ENCODE measurements at places on chromosomes 13 and 19.
A peak's percentile ranks its signal among the peaks of the same experiment; 100 is the strongest.

DNA sequence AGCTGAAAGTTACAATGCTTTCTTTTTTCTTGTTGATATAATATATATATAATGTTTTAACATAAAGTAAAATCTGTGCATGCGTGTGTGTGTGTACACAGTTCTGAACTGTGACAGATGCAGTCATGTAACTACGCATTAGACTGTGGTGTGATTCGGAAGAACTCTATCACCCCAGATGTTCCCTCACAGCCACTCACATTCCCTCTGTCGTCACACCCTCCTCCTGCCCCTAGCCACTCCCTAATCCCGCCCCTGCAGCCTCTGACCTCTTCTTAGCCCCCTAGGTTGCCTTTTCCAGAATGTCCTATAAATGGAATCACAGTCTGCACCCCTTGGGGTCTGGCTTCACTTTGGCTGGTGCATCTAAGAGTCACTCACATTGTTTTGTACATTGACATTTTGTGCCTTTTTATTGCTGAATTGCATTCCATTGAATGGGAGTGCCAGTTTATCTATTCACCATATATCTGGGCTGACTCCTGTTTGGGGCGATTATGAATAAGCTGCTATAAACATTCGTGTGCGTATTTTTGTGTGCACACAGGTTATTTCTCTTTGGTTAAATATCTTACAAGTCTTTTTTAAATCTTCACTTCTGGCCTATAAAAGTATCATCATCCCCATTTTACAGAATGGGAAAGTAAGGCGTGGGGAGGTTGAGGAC lies 20.4 kb downstream of the DHRS12 start:
- no peak for DNase-seq

- DNase-seq: no peak
These were observed 11.5 kb downstream of the OR7C2 start for GRCh38 chr19:14952767-14953166.

DNA sequence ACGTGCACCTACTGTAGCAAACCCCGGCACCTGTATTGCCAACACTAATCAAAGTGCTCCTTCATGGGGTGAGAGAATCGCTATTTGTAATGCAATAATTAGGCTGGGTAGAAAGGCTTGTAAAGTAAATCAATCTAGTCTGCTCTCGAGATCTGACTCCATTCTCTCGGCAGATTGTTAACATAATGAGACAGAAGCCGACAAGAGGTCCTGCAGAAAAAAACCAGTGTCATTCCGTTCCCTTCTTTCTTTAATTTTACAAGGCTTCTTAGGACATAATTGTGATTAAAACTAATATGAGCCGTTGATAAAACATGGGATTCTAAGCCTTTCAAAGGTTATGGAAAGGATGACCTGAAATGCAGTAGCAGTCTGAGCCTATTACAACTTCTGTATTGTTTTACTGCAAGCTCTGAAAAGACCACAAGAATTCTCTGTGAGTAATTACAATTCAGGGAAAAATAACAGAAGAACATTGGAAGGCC lies 530.0 kb downstream of the PCDH9 start:
- DNase-seq: no peak

GRCh38 chr19:6271251-6271650 lies 8.5 kb downstream of the MLLT1 start:
- no peak for DNase-seq

GRCh38 chr19:4979211-4979807 lies 10.4 kb downstream of the KDM4B start:
- peak; percentile 28 for DNase-seq

DNA sequence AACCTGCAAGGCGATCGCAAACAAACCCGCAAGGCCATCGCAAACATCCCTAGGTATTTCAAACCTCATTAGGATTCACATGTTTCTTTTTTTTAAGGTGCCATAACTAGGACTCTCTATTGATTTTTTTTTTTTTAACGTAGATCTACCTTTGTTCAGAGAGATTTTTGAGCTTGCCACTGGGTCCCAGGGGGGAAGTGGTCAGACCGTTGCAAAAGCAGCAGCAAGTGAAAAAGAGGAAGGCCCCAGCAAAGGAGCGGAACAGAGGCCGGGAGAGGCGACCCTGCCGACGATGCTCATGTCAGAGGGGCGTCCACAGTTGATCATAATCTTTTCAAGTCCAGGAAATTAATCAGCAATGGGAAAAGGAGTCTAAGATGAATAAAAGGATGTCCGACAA lies 32.7 kb upstream of the FLT1 start:
- DNase-seq: no peak

DNA sequence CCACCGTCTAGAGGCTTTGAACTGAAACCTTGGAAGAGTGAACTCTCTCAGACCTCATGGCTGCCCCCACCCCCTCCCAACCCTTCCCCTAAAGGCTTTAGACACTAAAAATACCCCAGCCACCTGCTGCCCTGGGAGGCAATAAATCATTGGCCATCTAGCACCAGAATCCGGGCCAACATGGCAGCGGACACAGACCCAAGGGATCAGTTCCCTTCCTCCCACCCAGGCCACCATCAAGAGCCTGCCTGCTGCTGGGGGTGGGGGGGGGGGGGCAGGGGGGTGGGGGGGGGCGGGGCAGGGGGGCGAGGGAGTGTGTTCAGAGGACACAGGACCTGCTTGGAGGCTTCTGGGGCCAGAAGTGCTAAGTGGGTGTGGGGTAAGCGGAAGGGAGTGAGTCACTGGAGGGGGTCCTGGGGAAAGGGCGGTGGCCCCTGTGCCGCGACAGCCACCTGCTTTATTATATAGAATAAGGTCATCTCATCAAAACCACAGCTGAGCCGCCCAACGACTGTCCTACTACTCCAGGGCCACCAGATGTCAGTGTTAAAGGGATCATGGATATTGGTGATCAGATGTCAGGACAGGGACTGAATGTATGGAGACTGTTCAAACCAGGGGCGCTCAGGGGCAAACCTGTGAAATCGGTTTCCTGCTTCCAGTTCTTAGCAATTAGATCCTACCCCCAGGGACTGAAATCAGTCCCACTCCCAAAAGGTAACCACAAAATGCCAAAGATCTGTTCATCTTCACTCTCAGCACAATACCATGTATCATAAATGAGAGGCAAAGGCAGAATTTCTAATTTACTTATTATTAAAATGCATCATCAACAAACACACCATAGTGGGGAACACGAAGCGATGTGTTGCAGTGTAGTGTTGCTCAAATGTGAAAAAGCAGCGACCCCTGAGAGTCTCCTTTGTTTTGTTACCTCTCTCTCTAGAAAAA lies 24.3 kb downstream of the ARL11 start:
- no peak for DNase-seq

- DNase-seq: no peak
These were observed 13.6 kb upstream of the ZNF611 start for GRCh38 chr19:52748336-52748950.

DNA sequence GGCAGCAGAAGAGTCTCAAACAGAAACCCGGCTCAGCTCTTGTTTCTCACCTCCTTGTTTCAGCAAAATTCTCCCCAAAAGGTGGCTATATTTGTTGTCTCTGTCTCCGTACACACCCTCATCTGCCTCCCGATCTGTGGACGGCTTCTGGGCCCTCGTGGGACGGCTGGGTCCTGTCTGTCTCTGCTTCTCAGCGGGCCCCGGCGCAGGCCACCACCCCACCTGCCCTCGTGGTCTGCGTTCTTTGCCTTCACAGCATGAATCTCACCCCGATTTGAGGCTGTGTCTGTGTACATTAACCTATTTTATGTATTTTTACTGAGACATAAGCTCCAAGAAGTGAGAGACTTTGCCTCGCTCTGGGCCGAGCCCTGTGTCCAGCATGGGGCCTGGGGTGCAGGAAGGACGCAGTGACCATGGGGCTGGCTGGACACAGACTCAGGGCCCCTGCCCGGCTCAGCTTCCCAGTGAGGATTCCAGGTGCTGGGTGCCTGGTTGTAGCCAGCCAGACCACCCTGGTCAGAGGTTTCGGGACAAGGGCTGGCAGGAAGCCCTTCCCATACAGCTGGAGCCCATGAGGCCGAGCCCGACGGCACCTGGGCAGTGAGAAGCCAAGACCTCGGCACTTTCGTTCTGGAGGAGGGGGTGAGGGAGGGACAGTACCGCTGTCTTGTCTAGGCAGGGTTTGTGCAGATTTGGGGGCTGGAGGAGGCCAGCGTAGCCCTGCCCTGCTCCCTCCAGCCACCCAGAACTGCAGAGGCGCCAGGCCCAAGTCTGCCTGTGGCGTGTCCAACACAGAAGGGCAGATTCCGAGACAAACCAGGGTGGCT lies 78.5 kb upstream of the MCF2L start:
- DNase-seq: peak; percentile 13

All from natural killer cell treated with Interleukin-12 subunit alpha and Interleukin-12 subunit beta and Interleukin-15 and Interleukin-18, amount 100 ng/mL, for 72 hours (primary cell).